ENCODE measurements at places on chromosomes 6 and 20.
A peak's percentile ranks its signal among the peaks of the same experiment; 100 is the strongest.

GRCh38 chr6:66103954-66104353 is 396.9 kb upstream of the EYS start:
- DNase-seq, result no peak

DNA sequence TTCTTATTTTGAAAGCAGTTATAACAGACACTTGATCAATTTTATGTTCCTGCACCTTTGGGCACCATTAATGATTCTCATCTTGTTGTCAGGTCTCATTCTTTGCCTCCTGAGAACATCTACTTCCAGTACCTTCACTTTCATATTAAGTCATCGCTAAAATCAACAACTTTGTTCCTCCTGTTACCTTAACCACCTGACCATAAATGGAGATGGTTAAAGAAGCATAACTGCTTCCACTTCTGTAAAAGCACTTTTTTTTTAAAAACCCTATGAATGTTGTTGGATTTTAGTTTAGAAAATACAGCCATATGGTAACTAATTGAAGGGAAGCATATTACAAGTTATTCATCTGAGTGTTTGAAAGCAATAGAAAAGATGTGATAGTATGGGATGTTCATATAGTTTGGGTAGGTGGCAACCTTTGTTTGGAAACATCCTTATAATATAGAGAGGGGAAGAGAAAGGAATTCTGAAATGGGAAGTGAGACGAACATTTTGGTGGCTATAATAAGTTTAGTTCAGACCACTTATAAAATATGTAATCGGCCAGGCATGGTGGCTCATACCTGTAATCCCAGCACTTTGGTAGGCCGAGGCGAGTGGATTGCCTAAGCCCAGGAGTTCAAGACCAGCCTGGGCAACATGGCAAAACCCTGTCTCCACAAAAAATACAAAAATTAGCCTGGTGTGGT is 53.9 kb downstream of the AFG1L start:
- no peak for DNase-seq

DNA sequence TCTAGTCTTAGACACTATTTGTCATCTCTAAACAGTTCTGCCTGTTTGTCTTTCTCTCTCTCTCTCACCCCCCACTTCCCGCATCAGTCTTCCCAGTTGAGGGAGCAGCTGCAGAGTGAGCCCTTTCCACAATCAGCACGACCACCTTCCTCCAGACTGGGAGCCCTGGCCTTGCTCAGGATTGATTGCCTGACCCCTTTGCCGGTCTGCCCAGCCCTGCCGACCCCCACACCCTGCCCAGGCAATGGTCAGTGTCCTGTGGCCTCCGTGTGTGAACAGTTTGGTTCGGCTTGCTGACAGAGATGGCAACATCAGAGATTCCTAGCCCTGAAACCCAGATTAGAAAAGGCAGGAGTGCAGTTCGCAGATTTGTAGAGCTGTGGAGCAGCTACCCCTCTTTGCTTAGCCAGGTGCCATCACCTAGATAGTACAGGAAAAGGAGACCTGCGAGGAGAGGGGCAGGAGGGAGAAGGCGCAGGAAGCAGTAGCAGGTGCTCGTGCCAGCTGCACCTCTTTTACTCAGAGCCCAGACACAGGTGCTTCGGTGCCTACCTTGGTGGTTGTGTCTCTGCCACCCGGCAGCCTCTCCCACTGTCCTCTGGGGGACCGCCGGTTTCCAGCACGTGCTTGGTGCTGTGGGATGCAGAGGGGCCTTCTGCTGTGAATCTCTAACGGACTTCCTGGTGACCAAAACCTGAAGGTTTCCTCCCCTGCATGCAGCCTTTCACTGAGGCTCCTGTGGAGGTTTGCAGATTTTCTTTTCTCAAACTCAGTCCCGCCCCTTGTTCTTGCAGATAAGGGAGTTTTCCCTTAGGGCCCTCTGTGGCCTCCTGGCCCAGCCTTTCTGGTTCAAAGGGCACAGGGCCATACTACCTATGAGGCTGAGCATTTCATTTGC is 92.4 kb downstream of the SCML4 start:
- no peak for DNase-seq

DNA sequence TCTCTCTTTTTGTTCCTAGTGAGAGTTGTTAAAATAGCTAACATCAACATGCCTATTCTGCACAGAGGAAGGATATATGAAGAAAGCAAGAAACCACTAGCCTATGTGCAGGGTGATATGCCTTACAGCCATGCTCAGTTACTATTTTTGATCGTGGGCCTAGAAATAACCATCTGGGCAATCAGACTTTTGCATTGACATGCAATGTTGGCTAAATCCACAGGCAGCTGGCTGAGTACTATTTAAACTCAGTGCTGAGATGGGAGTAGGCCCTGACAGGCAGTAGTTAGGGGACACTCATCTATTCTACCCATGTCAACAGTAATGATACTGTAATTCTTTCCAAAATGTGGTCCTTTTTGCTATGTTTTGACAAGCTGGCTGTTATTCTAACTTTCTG is 89.6 kb downstream of the HDGFL1 start:
- no peak for DNase-seq

GRCh38 chr20:16290358-16290757 is 282.9 kb downstream of the KIF16B start:
- no peak for DNase-seq

- DNase-seq, result no peak
Measured at GRCh38 chr6:63560801-63561287, 11.4 kb upstream of the LOC128125822 start.

GRCh38 chr6:157339432-157339831 is 16.1 kb upstream of the TMEM242 start:
- DNase-seq, result no peak

- DNase-seq, result no peak
Measured at GRCh38 chr6:114592506-114592905, 249.7 kb upstream of the HS3ST5 start.

DNA sequence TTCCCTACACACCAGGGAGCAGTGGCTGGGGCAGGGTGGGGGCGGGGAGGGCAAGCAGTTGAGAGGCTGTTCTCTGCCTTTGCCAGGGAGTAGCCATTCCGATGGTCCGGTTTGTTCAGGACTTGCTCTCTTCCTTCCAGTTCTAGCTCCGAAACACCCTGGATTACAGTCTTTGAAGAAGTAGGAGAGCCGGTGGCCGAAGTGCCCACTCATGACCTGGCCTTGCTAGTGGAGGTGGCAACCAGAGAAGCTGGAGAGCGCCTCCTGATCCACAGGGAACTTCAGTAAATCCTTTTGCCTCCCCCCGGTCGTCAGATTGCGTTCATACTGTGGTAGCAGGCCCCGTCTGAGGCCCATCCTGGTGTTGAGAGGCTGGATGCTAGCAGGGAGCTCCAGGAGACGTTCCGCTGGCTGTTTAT is 92.8 kb downstream of the ARID1B start:
- DNase-seq, result no peak

GRCh38 chr6:45209762-45210161 is 118.4 kb upstream of the RUNX2 start:
- no peak for DNase-seq

- DNase-seq, result no peak
Measured at GRCh38 chr20:36936341-36936740, 15.2 kb downstream of the SAMHD1 start.

DNA sequence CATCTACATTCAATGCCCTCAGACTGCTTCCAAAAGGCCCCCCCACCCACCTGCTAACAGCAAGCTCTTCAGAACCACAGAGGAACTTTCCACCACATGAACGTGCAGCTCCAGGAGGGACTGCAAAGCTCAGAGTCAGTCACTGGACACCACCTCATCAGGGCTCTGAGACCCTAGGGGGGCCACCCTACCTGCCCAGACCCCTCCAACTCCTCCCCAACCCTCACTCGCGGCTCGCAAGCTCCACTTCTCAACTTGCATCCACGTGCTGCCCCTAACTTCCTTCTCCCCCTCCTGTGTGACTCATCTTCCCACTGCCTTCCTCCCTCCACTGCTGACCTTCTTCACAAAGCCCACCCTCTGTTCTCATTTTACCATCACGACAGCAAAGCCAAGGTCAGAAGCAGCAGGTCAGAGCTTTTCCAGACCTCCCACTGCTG is 6.5 kb downstream of the MBOAT1 start:
- no peak for DNase-seq

GRCh38 chr6:32113386-32114352 is 4.5 kb upstream of the TNXB start:
- DNase-seq, result peak; percentile 62

DNA sequence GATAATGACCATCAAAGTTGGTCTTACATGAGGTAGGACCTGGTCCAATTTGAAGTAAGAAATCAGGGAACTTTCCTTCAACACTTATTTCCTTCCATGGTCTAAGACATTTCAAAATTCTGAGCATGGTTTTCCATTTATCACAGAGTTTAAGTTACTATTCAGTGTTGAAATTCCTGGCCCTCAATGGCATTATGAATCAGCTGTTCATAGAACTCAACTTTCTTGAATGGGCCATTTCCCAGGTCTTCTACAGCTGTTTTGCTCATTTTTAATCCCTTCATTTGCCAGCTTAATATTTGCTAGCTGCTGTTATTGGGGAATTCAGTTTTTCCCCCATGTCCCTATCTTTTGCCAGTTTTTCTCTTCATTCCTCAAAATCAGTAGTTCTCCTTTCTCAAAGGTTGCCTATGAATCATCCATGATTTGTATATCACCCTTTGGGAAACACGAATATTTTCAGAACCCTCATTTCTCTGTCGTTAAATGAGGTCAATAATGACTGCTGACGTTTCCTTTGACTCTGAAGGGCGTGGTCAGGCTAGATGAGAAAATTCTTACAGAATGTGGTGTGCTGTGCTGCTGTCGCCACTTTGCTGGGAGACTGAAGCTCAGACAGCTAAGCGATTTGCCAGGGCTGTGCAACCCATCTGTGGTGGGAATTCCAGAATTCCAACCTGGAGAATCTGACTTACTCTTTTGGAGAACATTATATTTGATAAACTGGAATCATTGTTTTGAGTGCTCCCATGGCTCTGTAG is 216.5 kb upstream of the FLRT3 start:
- DNase-seq, result no peak

GRCh38 chr6:141326426-141326825 is 806.3 kb upstream of the GJE1 start:
- DNase-seq, result peak; percentile 27

- no peak for DNase-seq
Measured at GRCh38 chr6:164554700-164555476, 754.5 kb downstream of the C6orf118 start.

GRCh38 chr6:16251706-16252105 is 13.3 kb downstream of the GMPR start:
- no peak for DNase-seq

GRCh38 chr6:93252930-93253329 is 166.4 kb downstream of the EPHA7 start:
- DNase-seq, result no peak
